ENCODE measurements at places on chromosomes 6 and 20.

DNA sequence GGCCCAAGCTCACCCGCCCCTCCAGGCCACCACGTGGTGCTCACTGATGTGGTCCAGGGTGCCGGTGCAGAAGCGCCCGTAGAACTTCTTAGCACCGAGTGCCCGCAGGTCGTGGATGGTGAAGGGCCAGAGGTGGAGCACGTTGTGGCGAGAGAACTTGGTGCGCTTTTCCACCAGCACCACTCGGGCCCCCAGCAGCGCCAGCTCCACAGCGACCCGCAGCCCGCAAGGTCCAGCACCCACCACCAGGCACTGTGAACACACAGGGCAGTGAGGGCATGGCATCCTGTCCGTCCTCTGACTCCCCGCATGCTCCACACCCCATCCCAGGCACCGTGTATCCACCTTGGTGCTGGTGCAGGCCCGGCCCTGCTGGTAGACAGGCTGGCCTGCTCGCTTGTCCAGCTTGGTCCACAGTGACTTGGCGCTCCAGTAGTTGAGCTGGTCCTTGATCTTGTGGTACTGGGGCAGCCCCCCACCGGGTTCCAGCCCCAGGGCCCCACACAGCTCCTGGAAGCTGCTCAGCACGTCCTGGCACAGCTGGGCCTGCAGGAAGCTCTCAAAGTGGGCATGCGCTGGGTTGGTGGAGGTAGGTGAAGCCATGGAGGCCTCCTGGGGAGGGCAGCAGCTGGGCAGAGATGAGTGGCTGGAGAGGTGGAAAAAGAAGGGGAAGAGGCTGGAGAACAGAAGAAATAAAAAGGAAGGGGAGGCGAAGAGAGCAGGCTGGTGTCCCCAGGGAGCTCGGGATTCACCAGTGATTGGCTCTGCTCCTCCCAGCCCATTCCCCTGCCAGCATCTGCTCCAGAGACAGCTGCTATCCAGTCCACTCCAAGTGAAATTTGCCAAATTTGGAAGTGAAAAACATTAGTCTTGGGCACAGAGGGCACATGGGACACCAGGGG, 1.7 kb downstream of the MICAL1 start:
- no peak for DNase-seq

DNA sequence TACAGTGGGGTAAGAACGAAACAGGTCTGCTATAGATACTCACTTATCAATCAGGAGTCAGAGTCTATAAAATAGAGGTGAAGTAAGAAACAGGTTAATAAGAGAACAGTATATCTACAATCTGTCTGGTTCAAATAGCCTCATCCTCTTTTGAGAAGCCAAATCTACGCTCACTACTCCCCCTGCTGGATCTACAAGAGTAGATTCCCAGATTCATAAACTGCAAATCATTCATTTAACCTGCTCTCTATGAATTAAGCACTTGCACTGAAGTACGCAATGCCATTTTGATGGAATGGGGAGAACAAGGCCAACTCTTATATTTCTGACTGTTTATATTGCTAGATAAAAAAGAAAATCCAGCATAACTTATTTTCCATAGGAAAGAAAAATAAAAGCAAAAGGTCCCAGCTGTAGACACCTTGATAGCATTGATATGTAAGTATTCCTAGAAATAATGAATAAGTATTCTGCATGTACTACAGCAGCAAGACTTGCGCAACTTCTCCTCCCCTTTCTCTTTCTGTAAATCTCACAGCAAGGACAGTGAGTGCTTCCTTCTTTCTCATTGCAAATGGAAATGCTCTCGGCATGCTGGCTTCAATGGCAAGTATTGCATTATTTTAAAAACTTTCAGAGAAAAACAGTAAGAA, 92.3 kb downstream of the RFX6 start:
- DNase-seq = peak; percentile 96

DNA sequence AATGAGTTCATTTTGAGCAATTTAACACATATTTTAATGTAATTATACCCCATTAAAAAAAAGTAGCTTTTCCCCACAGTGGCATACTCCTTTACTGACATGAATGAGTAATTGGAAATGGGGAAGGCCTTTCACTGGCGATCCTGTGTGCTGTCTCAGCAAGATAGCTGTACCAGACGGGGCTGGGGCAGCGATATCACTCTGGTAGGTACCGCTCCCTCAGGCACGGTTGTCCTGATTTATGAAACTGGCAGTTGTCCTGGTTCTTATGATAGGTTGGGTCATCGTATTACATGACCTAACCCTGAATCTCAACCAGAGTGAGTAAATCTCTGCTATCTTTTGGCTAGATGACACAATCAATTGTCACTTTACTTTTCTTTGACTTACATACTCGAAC, 355.0 kb upstream of the MAP3K7 start:
- no peak for DNase-seq

DNA sequence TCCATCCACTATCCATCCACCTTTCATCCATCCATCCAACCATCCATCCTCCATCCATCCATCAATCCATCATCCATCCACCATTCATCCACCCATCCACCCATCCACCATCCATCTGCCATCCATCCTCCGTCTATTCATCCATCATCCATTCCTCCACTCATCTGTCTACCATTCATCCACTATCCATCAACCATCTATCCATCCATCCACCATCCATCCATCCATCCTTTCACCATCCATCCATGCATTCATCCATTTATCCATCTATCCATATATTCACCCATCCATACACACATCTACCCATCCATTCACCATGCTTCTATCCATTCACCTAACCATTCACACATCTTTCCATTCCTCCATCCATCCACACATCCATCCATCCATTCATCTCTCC, 207.0 kb upstream of the CDH4 start:
- DNase-seq = no peak

Data from NCI-H2029 (cell line).